ENCODE measurements at places on chromosomes 1 and 21. TPM values are rescaled to one million over a fixed set of nuclear protein-coding genes. Genes with fewer than 3 reads are reported as not detected.

CCDC27 gene
- total RNA-seq = not detected

PM20D1 gene
- total RNA-seq = 0.52 TPM

TMEM81 gene
- 3.3 TPM for total RNA-seq

ILDR2 gene
- 0.54 TPM for total RNA-seq

FAM72C gene
- not detected for total RNA-seq

Data from CD8-positive, alpha-beta T cell (primary cell).